Left lung (tissue), 14 donors: ENCODE measurements at places on chromosomes 11 and 22. TPM values are rescaled to one million over a fixed set of nuclear protein-coding genes. Genes with fewer than 3 reads are reported as not detected.

The FIBIN gene
- 18.5 TPM for total RNA-seq

The BARX2 gene
- 0.17 TPM for total RNA-seq

The TPH1 gene
- total RNA-seq, result 0.26 TPM

The CELSR1 gene
- 36.3 TPM for total RNA-seq

The OR5T3 gene
- total RNA-seq, result not detected

The TTC9C gene
- 32.2 TPM for total RNA-seq

The MN1 gene
- 5.1 TPM for total RNA-seq

The RFPL1 gene
- not detected for total RNA-seq

The MAPK11 gene
- total RNA-seq, result 10.3 TPM

The RIBC2 gene
- 4.5 TPM for total RNA-seq

The MAP6 gene
- 6.6 TPM for total RNA-seq

The PLAAT2 gene
- 6.0 TPM for total RNA-seq

DNA sequence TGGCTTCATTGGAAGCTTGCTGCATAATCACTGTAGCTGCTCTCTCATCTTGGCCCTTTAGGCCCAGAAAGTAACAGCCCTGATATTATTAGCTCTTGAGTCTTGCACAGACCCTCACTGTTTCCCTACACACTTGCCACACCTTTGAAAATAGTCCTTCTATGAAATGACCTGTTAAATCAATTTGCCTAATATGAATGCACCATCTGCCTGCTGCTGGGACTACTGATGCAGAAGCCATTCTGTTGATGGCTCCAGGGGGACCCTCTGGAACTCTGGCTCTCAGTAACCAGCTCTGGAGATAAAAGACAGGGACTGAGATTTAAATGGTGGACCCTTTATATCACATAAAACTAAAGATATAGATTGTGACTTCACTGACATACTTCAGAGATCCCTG is 14.7 kb upstream of the AMPD3 start:
- H3K4me3 ChIP-seq, result no peak overlapping the region
- H3K36me3 ChIP-seq, result no peaks in the 10 kb centered on the region
- DNase-seq, result no peak
- H3K27ac ChIP-seq, result no peak overlapping the region
- H3K27me3 ChIP-seq, result no peaks in the 10 kb centered on the region

DNA sequence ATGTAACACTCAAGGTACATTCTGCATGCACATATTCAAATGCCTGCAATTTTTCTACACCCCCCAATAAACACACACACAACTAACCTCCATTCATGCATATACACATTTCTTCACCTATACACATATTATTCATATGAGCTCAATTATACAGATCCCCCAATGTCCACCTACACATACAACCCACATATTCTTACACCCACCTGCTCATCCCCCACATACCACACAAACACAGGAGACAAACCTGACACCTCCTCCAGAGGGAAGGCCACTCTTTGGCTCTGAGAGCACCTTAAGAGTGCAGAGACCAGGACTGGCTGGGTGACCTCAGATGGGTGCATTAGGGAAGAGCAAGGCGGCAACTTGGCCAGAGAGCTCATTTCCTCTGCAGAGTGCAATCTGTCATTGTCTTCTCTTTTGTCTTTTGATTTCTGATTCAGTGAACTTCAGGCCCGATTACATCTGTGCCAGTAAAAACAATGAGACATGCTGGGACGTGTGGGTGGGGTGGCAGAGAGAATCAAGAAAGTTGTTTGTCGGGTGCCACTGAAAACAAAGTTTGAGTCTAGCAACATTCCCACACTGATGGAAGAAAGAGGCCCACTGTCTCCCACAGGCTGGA is 208.4 kb downstream of the NXPE2 start:
- no peak for DNase-seq
- H3K36me3 ChIP-seq, result no peaks in the 10 kb centered on the region
- H3K4me3 ChIP-seq, result no peak overlapping the region
- H3K27ac ChIP-seq, result no peak overlapping the region
- no peaks in the 10 kb centered on the region for H3K4me1 ChIP-seq
- peaks cover 10% of the 10 kb centered on the region for H3K27me3 ChIP-seq

GRCh38 chr11:66020618-66021357 is 5.5 kb downstream of the CATSPER1 start:
- H3K27me3 ChIP-seq, result peaks cover 16% of the 10 kb centered on the region
- no peaks in the 10 kb centered on the region for H3K36me3 ChIP-seq
- no peak overlapping the region for H3K27ac ChIP-seq
- DNase-seq, result no peak

GRCh38 chr22:44906999-44907644 is 102.7 kb downstream of the PHF21B start:
- no peaks in the 10 kb centered on the region for H3K4me1 ChIP-seq
- H3K27ac ChIP-seq, result no peak overlapping the region
- H3K4me3 ChIP-seq, result no peak overlapping the region
- H3K27me3 ChIP-seq, result peaks cover 36% of the 10 kb centered on the region
- DNase-seq, result no peak
- H3K36me3 ChIP-seq, result no peaks in the 10 kb centered on the region

DNA sequence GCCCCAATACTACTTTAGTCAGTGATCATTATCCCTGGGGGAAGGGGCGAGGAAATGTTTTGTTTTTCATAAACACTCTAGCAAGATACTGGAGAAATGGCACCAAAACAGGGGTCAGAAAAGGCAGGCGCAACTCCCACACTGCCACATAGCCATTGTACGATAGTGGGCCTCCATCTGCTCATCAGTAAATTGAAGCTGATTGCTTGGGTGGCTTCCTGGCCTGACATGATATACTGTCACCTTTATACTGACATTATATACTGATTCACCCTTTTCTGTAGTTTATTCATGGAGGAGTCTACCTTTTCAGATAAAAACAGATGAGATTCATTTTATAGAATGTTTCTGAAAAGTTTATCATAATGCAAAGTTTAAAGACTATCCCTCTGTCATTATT is 51.6 kb upstream of the CCDC34 start:
- no peaks in the 10 kb centered on the region for H3K36me3 ChIP-seq
- H3K27ac ChIP-seq, result no peak overlapping the region
- DNase-seq, result no peak
- no peak overlapping the region for H3K4me3 ChIP-seq

GRCh38 chr22:48744967-48745841 is 1082.5 kb downstream of the BRD1 start:
- H3K27ac ChIP-seq, result no peak overlapping the region
- no peak overlapping the region for H3K4me3 ChIP-seq
- DNase-seq, result no peak
- H3K36me3 ChIP-seq, result no peaks in the 10 kb centered on the region
- no peaks in the 10 kb centered on the region for H3K4me1 ChIP-seq
- H3K27me3 ChIP-seq, result no peaks in the 10 kb centered on the region

GRCh38 chr22:39097098-39098020 is at the start of gene APOBEC3H:
APOBEC3H (plus strand) TSS chr22:39097244; CDS start chr22:39100279, 3,035 bp downstream.
- DNase-seq, result peak; percentile 54
- peaks cover 40% of the 10 kb centered on the region for H3K4me1 ChIP-seq
- no peaks in the 10 kb centered on the region for H3K36me3 ChIP-seq

GRCh38 chr11:7306900-7307299 is 55.2 kb downstream of the SYT9 start:
- no peak for DNase-seq
- H3K4me1 ChIP-seq, result no peaks in the 10 kb centered on the region
- H3K27ac ChIP-seq, result no peak overlapping the region
- no peaks in the 10 kb centered on the region for H3K36me3 ChIP-seq
- no peak overlapping the region for H3K4me3 ChIP-seq
- no peaks in the 10 kb centered on the region for H3K27me3 ChIP-seq

GRCh38 chr22:39723899-39724351 is 153.4 kb downstream of the CACNA1I start:
- H3K27ac ChIP-seq, result no peak overlapping the region
- no peak for DNase-seq
- H3K4me1 ChIP-seq, result no peaks in the 10 kb centered on the region
- H3K4me3 ChIP-seq, result no peak overlapping the region
- H3K36me3 ChIP-seq, result no peaks in the 10 kb centered on the region
- no peaks in the 10 kb centered on the region for H3K27me3 ChIP-seq

GRCh38 chr11:12840871-12841660 is 166.8 kb downstream of the TEAD1 start:
- H3K27me3 ChIP-seq, result no peaks in the 10 kb centered on the region
- H3K4me1 ChIP-seq, result peaks cover 21% of the 10 kb centered on the region
- no peak overlapping the region for H3K27ac ChIP-seq
- no peaks in the 10 kb centered on the region for H3K36me3 ChIP-seq
- no peak for DNase-seq

DNA sequence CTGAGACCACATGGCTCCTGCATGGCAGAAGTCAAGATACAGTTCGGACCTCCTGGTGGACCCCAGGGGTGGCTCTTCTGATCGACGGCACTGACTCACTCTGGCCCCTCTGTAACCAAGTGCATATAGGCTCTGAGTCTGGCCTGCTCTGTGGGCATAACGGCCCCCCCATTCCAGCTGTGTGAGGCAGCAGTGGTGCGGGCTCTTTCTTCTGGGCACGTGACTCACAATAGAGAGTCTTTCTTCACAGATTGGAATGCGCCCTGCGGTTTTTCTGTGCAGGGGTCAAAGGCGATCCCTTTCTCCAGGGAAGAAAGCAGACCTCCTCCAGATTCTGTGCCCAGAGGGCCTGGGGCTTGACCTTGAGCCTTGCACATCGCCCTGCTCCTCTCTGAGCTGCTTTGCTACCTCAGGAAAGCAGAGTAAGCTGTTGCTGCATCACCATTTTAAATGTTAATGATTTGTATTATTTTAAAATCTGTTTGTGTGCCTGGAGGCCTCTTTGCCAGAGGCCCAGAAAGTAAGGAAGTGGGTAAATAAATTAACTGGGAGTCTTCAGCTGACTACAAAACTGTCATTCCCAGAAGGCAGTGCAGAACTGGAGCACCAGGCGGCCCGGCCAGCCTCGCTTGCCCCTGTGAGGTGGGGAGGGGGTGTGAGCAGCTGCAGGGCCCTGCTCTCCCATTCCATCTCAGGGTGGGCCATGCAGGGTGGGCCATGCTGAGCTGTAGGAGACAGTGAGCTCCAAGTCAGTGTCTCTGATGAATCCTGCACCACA is 199.0 kb downstream of the GRIK4 start:
- H3K36me3 ChIP-seq, result no peaks in the 10 kb centered on the region
- H3K27ac ChIP-seq, result no peak overlapping the region
- DNase-seq, result peak; percentile 59
- no peak overlapping the region for H3K4me3 ChIP-seq
- H3K4me1 ChIP-seq, result peaks cover 11% of the 10 kb centered on the region

- no peaks in the 10 kb centered on the region for H3K4me1 ChIP-seq
- no peaks in the 10 kb centered on the region for H3K36me3 ChIP-seq
- no peak overlapping the region for H3K27ac ChIP-seq
- DNase-seq, result no peak
Observed at GRCh38 chr11:45560913-45561281, 104.5 kb downstream of the CHST1 start.

DNA sequence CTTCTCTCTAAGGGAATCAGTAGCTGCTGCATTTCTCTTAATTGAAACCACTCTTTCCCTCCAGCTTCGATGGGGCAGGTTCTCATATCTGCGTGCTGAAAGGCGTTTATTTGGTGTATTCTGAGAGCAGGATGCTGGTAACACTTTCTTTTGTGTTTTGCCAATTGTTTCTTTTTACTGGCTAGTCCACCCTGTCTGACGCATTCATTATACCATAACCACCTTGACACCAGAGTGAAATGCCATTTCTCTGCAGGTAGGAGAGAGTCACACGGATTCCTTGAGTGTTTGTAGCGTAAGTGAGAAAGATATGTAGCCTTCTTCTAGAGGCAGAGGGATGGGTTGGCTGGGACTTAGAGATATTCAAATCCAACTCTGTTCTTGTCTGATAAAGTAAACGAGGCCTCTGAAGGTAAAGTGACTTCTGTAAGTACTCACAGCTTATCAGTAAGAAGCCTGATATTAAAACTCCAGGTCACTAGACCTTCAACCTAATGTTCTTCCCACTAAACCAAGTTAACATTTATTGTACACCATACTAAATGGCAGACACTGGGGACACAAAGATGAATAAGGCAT is 21.4 kb downstream of the CD44 start:
- no peaks in the 10 kb centered on the region for H3K27me3 ChIP-seq
- peak overlapping the region; percentile 88 for H3K27ac ChIP-seq
- H3K36me3 ChIP-seq, result peaks cover 9% of the 10 kb centered on the region
- DNase-seq, result no peak

DNA sequence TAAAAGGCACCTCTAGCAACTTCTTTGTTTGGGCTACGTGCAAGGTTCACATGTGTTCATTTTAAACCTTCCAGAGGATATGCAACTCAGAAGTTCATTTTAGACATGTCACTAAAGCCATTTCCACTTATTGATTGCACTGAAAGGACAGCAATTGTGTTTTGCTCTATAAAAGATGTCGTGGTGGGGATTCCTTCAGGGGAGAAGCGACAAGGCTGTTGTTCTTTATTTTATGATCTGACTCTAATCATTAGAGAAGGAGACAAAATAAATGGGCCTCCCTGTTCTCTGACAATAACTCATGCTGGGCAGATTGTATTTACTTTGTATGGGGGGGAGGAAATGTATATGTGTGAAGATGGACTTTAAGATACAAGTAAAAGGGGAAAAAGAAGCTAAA is 370.1 kb upstream of the ARHGAP42 start:
- DNase-seq, result no peak
- H3K27me3 ChIP-seq, result no peaks in the 10 kb centered on the region
- H3K36me3 ChIP-seq, result no peaks in the 10 kb centered on the region
- no peak overlapping the region for H3K27ac ChIP-seq

DNA sequence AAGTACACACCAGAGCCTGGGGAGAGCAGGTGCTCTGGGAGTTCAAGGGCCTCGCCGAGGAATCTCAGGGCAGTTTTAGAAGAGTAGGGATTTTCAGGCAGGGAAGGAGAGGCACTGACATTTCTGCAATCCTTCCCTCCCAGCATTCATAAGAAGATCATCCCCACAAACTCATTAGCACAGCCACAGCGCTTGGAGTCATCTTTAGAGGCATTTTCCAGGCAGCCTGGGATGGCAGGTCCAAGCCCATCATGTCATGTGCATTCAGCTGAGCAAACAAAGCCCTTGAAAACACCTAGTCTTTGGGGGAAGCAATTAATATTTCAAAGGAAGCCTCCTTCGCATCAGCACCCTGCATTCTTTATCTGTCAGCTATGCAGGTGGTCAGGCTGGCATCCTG is 43.8 kb downstream of the MAP6 start:
- H3K27me3 ChIP-seq, result no peaks in the 10 kb centered on the region
- H3K4me1 ChIP-seq, result no peaks in the 10 kb centered on the region
- no peak for DNase-seq
- H3K4me3 ChIP-seq, result no peak overlapping the region

DNA sequence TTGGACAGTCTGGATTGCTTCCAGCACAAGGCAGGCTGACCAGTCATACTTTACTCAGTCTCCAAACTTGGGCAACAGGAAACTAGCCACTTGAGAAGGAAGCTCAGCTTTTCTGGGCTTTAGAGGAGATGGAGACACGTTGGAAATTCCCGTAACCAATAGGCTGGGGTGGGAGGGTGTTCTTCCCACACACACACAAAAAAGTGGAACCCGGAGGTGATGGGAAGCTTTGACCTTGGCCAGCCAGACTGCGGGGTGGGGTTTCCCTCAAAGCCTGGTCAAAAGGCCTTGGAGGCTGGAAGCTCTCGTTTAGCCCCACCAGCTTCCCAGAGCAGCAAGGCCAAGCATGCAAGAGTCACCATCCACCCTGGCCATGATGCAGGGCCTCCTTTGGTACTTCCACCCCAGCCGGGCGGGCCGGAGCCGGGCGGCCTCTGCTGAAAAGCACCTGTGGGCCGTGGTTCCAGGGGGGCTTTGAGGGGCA is 126.2 kb downstream of the BCR start:
- H3K4me3 ChIP-seq, result no peak overlapping the region
- DNase-seq, result no peak
- H3K4me1 ChIP-seq, result peaks cover 5% of the 10 kb centered on the region
- H3K36me3 ChIP-seq, result no peaks in the 10 kb centered on the region

GRCh38 chr11:73942010-73942409 is 8.8 kb upstream of the DNAJB13 start:
- no peak for DNase-seq
- H3K4me3 ChIP-seq, result no peak overlapping the region
- no peaks in the 10 kb centered on the region for H3K27me3 ChIP-seq
- H3K4me1 ChIP-seq, result no peaks in the 10 kb centered on the region
- H3K36me3 ChIP-seq, result no peaks in the 10 kb centered on the region
- H3K27ac ChIP-seq, result no peak overlapping the region
